ENCODE measurements at places on chromosomes 6 and 20.
A peak's percentile ranks its signal among the peaks of the same experiment; 100 is the strongest.

- no peak overlapping the region for H3K4me3 ChIP-seq
- no peaks in the 10 kb centered on the region for H3K36me3 ChIP-seq
- peak; percentile 70 for DNase-seq
- H3K27ac ChIP-seq: no peak overlapping the region
- H3K27me3 ChIP-seq: no peaks in the 10 kb centered on the region
These were observed 93.1 kb downstream of the CHD6 start for GRCh38 chr20:41524980-41525613.

DNA sequence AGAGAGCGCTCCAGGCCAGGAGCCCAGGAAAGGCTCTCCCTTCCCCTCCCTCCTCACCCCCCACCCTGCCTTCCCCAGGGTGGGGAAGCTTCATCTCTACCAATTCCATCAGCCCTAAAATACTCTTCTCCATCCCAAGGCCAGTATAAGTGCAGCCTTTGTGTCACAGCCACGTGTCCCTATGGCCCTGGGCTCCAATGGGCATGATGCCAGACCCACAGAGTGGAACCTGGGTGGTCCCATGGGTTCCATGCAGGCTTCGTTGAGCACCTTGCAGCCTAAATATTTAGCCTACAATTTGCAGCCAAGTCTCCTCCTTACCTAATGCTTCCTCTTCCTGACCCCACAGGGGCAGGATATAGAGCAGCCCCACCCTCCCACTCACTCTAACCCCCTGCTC is 976 bp upstream of the MATN4 start:
- peaks cover 77% of the 10 kb centered on the region for H3K27me3 ChIP-seq
- H3K36me3 ChIP-seq: no peaks in the 10 kb centered on the region
- H3K27ac ChIP-seq: no peak overlapping the region

GRCh38 chr6:31495580-31495979 is 2.4 kb upstream of the MICB start:
- no peak overlapping the region for H3K4me3 ChIP-seq
- peak; percentile 61 for DNase-seq
- H3K4me1 ChIP-seq: peaks cover 66% of the 10 kb centered on the region
- H3K27me3 ChIP-seq: no peaks in the 10 kb centered on the region
- H3K27ac ChIP-seq: peak overlapping the region; percentile 70

DNA sequence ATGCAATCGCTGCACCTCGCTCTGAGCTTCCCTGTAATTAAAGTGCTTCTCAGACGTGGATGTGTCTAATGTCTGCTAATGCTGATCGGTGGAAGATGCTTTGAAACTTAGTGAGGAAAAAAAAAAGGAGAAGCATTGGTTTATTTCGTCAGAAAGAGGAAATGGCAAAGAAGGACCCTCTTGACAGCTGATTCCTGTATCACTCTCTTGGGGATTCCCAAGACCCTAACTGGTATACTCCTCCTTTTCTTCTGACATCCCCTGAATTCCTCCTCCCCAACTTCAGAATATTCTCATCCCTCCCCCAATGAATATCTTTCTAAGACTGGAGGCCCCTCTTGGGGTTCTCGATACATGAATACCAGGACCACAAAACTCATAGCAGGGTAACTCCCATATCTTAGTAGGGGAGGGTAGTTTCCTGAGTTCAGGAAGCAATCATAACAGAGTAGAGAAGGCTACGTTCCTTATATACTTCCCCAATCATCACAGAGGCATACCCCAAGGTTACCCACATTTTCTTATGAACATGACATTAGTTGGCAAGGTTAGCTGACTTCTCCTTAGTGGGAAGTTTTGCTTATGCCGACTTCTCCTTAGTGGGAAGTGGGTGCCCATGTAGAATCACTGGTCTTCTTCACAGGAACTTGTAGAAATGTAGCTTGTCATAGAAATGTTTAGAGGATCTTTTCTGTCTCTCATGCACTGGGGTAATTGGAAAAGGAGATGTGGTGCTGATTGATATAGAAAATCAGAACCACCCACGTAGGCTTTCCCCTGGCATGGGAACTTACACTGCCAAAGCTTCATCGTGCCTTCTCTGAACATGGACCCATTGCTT is 63.8 kb upstream of the ATXN1 start:
- no peak overlapping the region for H3K4me3 ChIP-seq
- H3K36me3 ChIP-seq: no peaks in the 10 kb centered on the region
- no peak for DNase-seq
- no peak overlapping the region for H3K27ac ChIP-seq
- H3K4me1 ChIP-seq: no peaks in the 10 kb centered on the region

DNA sequence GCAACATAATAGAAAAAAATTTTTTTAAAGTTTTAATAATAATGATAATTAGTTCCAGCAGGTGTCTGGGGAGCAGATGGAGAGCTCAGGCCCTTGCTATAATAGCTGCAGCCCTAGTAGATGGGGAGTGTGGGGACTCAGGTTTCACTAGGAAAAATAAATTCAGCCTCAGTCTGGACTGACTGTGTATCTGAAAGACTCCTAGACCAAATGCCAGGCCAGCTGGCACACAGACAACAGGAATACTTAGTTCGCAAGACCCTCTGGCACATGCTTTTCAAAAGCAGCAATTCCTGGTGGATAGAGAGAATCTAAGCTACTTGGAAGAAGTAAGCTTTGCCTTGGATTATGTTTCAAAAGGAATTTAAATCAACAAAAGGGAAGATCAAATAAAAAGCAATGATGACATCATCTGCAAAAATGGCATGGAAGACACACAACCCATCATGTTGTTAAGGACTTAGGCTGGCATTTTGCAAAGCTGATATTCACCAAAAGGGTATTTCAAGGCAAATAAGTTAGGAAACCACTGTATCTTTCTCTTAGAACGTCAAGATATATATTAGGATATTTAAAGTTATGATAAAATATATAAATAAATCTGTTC is 107.8 kb downstream of the RNGTT start:
- H3K27me3 ChIP-seq: no peaks in the 10 kb centered on the region
- H3K4me1 ChIP-seq: no peaks in the 10 kb centered on the region
- no peaks in the 10 kb centered on the region for H3K36me3 ChIP-seq
- DNase-seq: no peak

GRCh38 chr6:163173741-163174140 is 240.8 kb upstream of the QKI start:
- no peak overlapping the region for H3K4me3 ChIP-seq
- no peaks in the 10 kb centered on the region for H3K27me3 ChIP-seq
- no peak overlapping the region for H3K27ac ChIP-seq
- DNase-seq: no peak
- no peaks in the 10 kb centered on the region for H3K4me1 ChIP-seq

- peaks cover 18% of the 10 kb centered on the region for H3K36me3 ChIP-seq
- DNase-seq: peak; percentile 59
- no peaks in the 10 kb centered on the region for H3K4me1 ChIP-seq
- peak overlapping the region; percentile 99 for H3K27ac ChIP-seq
These were observed 124.0 kb upstream of the SLC2A12 start for GRCh38 chr6:134176264-134176975.

GRCh38 chr20:51272401-51272800 is 249.5 kb upstream of the KCNG1 start:
- H3K27ac ChIP-seq: no peak overlapping the region
- no peaks in the 10 kb centered on the region for H3K4me1 ChIP-seq
- H3K36me3 ChIP-seq: no peaks in the 10 kb centered on the region
- H3K27me3 ChIP-seq: no peaks in the 10 kb centered on the region

- H3K27ac ChIP-seq: no peak overlapping the region
- no peak overlapping the region for H3K4me3 ChIP-seq
- H3K27me3 ChIP-seq: no peaks in the 10 kb centered on the region
- H3K4me1 ChIP-seq: peaks cover 3% of the 10 kb centered on the region
These were observed 1546.3 kb downstream of the HACE1 start for GRCh38 chr6:103313432-103313831.

DNA sequence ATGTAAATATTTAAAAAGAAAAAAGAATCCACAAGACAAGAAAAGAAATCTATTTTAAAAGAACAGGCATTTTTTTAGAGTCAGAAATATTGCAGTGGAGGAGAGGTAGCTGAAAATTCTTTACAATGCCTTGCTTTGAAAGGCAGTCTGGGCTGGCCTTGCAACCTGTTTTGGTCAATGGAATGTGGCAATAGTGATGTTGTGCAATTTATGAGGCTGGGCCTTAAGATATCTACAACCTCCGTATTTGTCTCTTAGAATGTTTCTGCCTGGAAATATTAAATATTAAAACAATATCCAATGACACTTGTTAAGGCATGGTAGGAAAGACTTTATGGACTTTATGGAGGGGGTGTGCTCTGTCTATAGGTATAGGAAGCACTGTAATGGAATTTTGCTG is 14.8 kb upstream of the SCGN start:
- no peak overlapping the region for H3K4me3 ChIP-seq
- DNase-seq: no peak
- H3K4me1 ChIP-seq: no peaks in the 10 kb centered on the region
- no peaks in the 10 kb centered on the region for H3K27me3 ChIP-seq
- no peak overlapping the region for H3K27ac ChIP-seq
- H3K36me3 ChIP-seq: no peaks in the 10 kb centered on the region

DNA sequence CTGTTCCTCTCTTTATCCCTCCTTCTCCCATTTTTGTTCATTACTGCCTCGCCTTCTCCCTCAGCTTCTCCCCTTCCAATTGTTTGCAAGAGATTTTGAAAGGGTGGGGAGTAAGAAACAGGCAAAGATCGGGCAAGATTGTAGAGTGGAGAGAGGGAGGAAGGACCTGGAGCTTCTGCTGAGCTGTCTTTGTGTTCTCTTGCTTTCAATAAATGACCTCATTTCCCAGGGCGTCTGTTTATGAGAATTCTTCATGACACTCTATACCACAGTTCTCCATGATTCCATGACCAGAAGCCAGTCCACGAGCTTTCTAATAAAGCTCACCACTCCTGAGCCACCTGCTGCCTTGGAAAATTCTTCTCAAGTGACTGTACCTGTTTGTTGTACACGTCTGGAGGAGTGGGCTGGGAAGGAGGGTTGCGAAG is 50.0 kb upstream of the PLEKHG1 start:
- no peak overlapping the region for H3K4me3 ChIP-seq
- peaks cover 9% of the 10 kb centered on the region for H3K27me3 ChIP-seq
- no peak overlapping the region for H3K27ac ChIP-seq

GRCh38 chr6:142881290-142881689 is 63.7 kb downstream of the HIVEP2 start:
- DNase-seq: no peak
- no peak overlapping the region for H3K27ac ChIP-seq
- H3K4me3 ChIP-seq: no peak overlapping the region
- H3K36me3 ChIP-seq: no peaks in the 10 kb centered on the region
- no peaks in the 10 kb centered on the region for H3K27me3 ChIP-seq

GRCh38 chr6:148500402-148500801 is 157.8 kb downstream of the SASH1 start:
- peak overlapping the region; percentile 87 for H3K27ac ChIP-seq
- H3K4me3 ChIP-seq: no peak overlapping the region
- H3K27me3 ChIP-seq: no peaks in the 10 kb centered on the region
- H3K4me1 ChIP-seq: peaks cover 28% of the 10 kb centered on the region
- H3K36me3 ChIP-seq: no peaks in the 10 kb centered on the region

GRCh38 chr6:139711804-139712585 is 337.5 kb upstream of the CITED2 start:
- H3K36me3 ChIP-seq: no peaks in the 10 kb centered on the region
- peaks cover 28% of the 10 kb centered on the region for H3K4me1 ChIP-seq

- no peak overlapping the region for H3K4me3 ChIP-seq
- no peak overlapping the region for H3K27ac ChIP-seq
- H3K36me3 ChIP-seq: no peaks in the 10 kb centered on the region
- no peaks in the 10 kb centered on the region for H3K4me1 ChIP-seq
These were observed 75.0 kb upstream of the EZR start for GRCh38 chr6:158894193-158894592.

- H3K4me1 ChIP-seq: no peaks in the 10 kb centered on the region
- no peak overlapping the region for H3K27ac ChIP-seq
- no peaks in the 10 kb centered on the region for H3K36me3 ChIP-seq
These were observed 49.1 kb downstream of the FOXF2 start for GRCh38 chr6:1438471-1438881.

GRCh38 chr20:56706867-56707360 is 77.8 kb downstream of the TFAP2C start:
- H3K4me1 ChIP-seq: no peaks in the 10 kb centered on the region
- no peaks in the 10 kb centered on the region for H3K36me3 ChIP-seq
- H3K27me3 ChIP-seq: no peaks in the 10 kb centered on the region
- H3K27ac ChIP-seq: no peak overlapping the region

GRCh38 chr6:104229057-104229456 is 630.7 kb downstream of the HACE1 start:
- DNase-seq: no peak
- H3K4me1 ChIP-seq: no peaks in the 10 kb centered on the region
- H3K27ac ChIP-seq: no peak overlapping the region

DNA sequence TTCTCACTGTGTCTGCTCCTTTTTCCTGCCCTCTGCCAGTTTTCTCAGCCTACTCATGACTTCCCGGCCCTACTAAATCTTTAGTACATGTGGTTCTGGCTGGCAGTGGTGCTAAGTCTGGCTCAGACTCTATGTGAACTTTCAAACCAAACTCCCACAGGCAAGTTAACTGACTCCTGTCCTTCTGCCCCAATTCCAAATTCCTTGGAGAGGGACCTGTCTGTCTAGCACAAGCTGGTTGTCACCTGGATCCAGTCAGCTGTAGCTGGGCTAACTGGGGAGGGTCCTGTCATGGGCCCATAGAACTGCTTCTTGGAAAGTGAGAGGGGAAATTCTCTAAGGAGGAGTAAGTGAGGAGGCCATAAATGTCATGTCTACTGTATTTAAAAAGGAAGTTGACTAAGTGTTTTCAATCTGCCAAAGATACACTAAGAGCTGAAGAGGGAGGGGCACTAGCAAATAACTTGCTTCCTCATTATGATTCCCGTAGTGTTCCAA is 240.1 kb downstream of the KCNQ5 start:
- H3K36me3 ChIP-seq: no peaks in the 10 kb centered on the region
- peak overlapping the region; percentile 70 for H3K27ac ChIP-seq
- H3K27me3 ChIP-seq: no peaks in the 10 kb centered on the region

DNA sequence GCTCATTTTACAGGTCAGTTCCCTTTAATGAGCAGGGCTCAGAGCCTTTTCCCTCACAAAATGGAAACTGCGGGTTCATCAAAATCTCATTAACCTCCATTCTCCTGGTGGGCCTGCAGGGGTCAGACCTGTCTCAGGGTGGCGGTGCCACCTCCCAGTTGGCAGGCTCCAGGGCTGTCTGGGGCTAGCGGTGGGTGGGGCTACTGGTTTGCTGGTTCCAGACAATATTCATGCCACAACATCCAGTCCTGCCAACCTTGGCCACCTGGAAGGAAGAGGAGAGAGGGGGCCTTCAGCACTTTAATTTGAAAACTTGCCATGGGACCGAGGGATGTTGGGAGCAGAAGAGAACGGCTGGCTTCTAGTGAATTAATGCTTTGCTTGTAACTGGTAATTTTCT is 41.9 kb upstream of the CTNNBL1 start:
- no peak overlapping the region for H3K4me3 ChIP-seq
- H3K27ac ChIP-seq: no peak overlapping the region
- DNase-seq: no peak
- no peaks in the 10 kb centered on the region for H3K36me3 ChIP-seq

GRCh38 chr20:18778690-18779392 is 34.7 kb upstream of the SCP2D1 start:
- H3K4me1 ChIP-seq: no peaks in the 10 kb centered on the region
- no peak overlapping the region for H3K4me3 ChIP-seq
- DNase-seq: no peak

DNA sequence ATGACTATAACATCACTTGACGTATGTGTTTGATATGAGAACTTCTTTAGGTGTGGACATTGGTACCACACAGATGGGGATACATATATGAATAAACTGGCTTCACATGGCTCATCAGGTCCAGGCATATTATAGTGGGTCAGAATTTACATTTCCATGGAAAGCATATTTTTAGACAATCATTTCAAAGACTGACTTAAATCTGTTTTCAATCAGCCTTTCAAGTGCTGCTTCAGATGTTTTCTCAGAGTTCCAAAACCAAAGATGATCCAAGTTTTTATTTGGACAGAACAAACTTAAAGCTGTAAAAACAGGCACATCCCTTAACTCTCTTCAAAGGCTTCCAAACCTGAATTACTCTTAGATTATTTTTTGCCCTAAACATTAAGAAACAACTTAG is 88.1 kb downstream of the PRSS35 start:
- H3K27me3 ChIP-seq: no peaks in the 10 kb centered on the region
- no peaks in the 10 kb centered on the region for H3K4me1 ChIP-seq
- DNase-seq: no peak
- no peaks in the 10 kb centered on the region for H3K36me3 ChIP-seq
- no peak overlapping the region for H3K27ac ChIP-seq

Data from tibial artery (tissue), 4 donors.